MCF 10A (cell line): ENCODE measurements at places on chromosomes 4 and X. TPM values are rescaled to one million over a fixed set of nuclear protein-coding genes. Genes with fewer than 3 reads are reported as not detected.

The L1CAM gene
- total RNA-seq: 20.7 and 41.0 TPM in 2 replicates

The USP17L17 gene
- not detected in 2 replicates for total RNA-seq

The MAGEA10 gene
- not detected in 2 replicates for total RNA-seq

The CLDN34 gene
- not detected in 2 replicates for total RNA-seq

The GPC3 gene
- total RNA-seq: 0.32 and 0.37 TPM in 2 replicates

The BGN gene
- total RNA-seq: 1.3 and 1.4 TPM in 2 replicates

The MID1 gene
- total RNA-seq: 9.7 and 10.0 TPM in 2 replicates

The SMIM10L2A gene
- total RNA-seq: 0.16 and 0.20 TPM in 2 replicates

The PIN4 gene
- 7.0 and 7.6 TPM in 2 replicates for total RNA-seq

The EDA gene
- 1.1 and 1.3 TPM in 2 replicates for total RNA-seq

The HTR2C gene
- total RNA-seq: not detected in 2 replicates
